ENCODE measurements at places on chromosomes 3 and 15. TPM values are rescaled to one million over a fixed set of nuclear protein-coding genes. Genes with fewer than 3 reads are reported as not detected.

GRCh38 chr3:142866841-142867631, 21.8 kb downstream of the PCOLCE2 start:
- DNase-seq = no peak

Gene GABRR3
- not detected for total RNA-seq

DNA sequence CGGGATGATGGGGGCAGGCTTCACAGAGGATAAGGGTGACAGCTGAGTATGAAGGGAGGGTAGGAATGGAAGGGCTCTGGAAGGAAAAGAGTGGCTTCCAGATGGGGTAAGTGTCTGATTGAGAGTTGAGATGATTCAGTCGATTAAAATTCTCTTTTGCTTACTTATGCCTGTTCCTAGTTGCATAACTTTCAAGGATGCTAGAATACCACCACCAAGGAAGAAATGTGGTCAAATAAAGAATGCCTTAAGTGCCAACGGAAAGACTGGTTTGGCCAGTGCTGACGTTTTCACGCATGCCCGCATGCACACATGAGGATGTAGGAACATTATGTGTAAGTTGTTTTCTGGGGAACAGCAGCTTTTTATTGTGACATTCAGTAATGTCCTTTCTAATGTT, 263.4 kb upstream of the WNT5A start:
- DNase-seq = no peak

DNA sequence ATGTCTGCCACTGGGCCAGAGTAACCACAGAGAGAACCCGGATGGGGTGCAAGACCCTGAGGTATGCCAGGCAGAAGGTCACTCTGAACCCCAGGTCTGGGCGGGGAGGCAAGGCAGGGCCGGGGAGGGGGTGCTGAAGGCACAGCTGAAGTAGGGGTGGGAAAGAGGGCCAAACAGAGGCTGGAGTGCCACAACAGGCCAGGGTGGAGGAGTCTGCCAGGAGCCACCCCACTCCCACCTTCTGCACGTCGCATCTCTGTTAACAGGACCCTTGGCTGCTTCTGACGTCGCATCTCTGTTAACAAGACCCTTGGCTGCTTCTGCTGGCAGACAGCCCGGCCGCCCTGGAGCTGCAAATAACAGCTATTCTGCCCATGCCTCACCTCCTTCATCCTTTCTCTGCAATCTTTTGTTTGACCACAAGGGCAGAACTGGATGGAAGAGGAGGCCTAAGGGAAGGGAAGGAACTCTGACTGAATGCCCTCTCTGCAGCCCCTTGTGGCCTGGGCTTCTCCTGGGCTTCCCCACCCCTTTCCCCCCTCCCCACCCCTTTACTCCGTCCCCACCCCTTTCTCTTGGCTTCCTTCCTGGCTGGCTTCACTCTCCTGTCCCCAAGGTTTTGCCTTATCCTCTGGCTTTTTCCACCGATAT, 20.6 kb upstream of the FBLN2 start:
- DNase-seq = no peak

DNA sequence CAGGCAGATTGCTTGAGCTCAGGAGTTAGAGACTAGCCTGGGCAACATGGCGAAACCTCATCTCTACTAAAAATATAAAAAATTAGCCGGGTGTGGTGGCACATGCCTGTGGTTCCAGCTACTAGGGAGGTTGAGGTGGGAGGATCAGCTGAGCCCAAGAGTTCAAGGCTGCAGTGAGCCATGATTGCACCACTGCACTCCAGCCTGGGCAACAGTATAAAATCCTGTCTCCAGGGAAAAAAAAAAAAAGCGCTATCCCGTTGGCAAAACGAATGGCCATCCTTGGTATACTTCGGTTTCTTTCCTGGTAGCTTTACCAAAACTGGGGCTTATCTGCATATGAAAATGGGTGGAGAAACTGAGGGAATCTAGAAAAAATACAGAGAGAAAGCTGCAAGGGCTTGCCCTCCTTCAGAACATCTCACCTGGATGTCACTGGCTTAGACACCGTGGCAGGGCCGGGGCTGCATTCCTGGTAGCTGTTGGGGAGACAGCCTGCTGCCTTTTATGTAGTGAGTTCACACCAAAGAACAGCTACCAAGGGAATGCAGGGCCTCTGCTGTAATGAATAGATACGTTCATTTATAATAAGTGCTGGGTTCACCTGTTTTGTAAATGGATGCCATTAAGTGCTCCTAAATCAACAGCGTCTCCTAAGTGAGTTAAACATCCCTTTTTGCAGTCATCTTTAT, 96.0 kb downstream of the IQSEC1 start:
- no peak for DNase-seq
